ENCODE measurements at places on chromosomes 2 and 18. TPM values are rescaled to one million over a fixed set of nuclear protein-coding genes. Genes with fewer than 3 reads are reported as not detected.
A peak's percentile ranks its signal among the peaks of the same experiment; 100 is the strongest.

GRCh38 chr2:80145499-80145898 is 159.1 kb downstream of the LRRTM1 start:
- no peak for DNase-seq
- no peak overlapping the region for H3K27ac ChIP-seq
- H3K36me3 ChIP-seq = no peaks in the 10 kb centered on the region
- H3K27me3 ChIP-seq = no peaks in the 10 kb centered on the region
- no peaks in the 10 kb centered on the region for H3K4me1 ChIP-seq
- no peak overlapping the region for H3K4me3 ChIP-seq

DNA sequence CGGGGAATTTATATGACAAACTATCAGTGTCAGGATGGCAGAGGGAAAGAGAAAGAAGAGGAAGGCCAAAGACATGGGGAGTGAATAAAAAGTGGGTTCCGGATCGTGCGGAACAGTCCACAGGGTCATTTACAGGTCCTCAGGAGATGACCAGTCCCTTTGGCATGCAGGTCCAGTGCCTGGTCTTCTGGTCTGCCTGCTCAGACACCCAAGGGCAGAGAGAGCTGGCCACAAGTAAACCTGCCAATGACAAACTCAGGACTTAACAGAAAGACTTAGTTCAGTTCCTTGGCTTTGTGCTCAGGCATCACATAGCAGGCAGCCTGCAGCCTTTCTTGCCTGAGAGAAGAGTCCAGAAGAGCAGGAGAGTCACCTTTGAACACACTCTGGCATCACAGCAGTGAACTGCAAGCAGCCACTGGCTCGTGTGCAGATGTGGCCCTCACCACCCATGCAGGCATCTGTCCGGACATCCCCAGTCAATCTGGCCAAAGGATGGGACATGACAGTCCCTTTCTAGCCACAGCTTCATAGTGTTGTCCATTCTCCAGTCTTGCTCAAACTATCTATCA is 14.0 kb downstream of the TMEM127 start:
- no peaks in the 10 kb centered on the region for H3K27me3 ChIP-seq
- H3K36me3 ChIP-seq = peaks cover 11% of the 10 kb centered on the region
- peaks cover 23% of the 10 kb centered on the region for H3K4me1 ChIP-seq
- H3K27ac ChIP-seq = peak overlapping the region; percentile 26
- DNase-seq = peak; percentile 81

- H3K36me3 ChIP-seq = no peaks in the 10 kb centered on the region
- no peak overlapping the region for H3K4me3 ChIP-seq
- peaks cover 37% of the 10 kb centered on the region for H3K4me1 ChIP-seq
- peak overlapping the region; percentile 53 for H3K27ac ChIP-seq
- peak; percentile 83 for DNase-seq
Measured at GRCh38 chr18:24497031-24497754, 36.8 kb downstream of the HRH4 start.

GRCh38 chr2:2056531-2056930 is 274.5 kb downstream of the MYT1L start:
- H3K4me1 ChIP-seq = no peaks in the 10 kb centered on the region
- no peaks in the 10 kb centered on the region for H3K27me3 ChIP-seq
- no peaks in the 10 kb centered on the region for H3K36me3 ChIP-seq
- H3K27ac ChIP-seq = no peak overlapping the region
- no peak for DNase-seq
- H3K4me3 ChIP-seq = no peak overlapping the region

DNA sequence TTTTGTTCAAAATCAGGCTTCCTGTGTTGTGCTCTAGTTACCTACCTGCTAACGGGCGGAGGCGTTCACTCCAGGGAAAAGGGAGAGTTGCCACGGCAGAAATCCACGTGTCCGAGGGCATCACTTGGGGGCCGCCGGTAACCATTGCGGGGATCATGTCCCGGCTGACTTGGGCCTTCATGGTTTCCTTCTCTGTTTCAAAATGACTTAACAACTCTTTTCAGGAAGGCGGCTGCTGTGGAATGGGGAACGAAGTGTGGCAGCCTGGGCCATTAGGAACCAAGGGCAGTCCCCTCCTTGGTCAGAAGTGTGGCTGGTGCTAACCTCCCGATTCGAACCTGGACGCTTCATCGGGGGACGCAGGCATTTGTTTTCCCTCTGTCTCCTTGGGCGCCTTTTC is 56.8 kb downstream of the INPP5D start:
- no peak for DNase-seq
- H3K27me3 ChIP-seq = 0 out of 2 replicates have a peak, but pooled peaks cover 2% of the 10 kb centered on the region
- H3K4me1 ChIP-seq = no peaks in the 10 kb centered on the region
- no peak overlapping the region for H3K4me3 ChIP-seq
- H3K27ac ChIP-seq = no peak overlapping the region

DNA sequence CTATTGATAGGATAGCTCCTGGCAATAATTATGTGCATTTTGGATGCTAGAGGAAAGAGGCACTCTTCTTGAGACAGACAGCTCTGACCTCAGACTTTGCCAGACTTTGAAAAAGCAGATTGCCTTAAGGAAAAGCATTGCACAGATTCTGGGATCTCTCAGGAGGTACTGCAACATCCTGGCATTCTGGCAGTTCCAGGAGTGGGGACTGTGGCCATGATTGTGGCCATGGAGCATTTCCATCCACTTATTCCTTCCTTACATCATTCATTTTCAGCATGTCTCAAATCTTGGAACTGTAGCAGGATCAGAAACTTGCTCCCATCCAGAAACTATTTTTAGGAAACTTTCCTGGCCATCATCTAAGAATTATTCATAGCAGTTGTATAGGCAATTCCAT is 144.9 kb upstream of the FOSL2 start:
- no peak overlapping the region for H3K27ac ChIP-seq
- H3K27me3 ChIP-seq = no peaks in the 10 kb centered on the region
- H3K4me1 ChIP-seq = peaks cover 12% of the 10 kb centered on the region
- H3K36me3 ChIP-seq = no peaks in the 10 kb centered on the region

DNA sequence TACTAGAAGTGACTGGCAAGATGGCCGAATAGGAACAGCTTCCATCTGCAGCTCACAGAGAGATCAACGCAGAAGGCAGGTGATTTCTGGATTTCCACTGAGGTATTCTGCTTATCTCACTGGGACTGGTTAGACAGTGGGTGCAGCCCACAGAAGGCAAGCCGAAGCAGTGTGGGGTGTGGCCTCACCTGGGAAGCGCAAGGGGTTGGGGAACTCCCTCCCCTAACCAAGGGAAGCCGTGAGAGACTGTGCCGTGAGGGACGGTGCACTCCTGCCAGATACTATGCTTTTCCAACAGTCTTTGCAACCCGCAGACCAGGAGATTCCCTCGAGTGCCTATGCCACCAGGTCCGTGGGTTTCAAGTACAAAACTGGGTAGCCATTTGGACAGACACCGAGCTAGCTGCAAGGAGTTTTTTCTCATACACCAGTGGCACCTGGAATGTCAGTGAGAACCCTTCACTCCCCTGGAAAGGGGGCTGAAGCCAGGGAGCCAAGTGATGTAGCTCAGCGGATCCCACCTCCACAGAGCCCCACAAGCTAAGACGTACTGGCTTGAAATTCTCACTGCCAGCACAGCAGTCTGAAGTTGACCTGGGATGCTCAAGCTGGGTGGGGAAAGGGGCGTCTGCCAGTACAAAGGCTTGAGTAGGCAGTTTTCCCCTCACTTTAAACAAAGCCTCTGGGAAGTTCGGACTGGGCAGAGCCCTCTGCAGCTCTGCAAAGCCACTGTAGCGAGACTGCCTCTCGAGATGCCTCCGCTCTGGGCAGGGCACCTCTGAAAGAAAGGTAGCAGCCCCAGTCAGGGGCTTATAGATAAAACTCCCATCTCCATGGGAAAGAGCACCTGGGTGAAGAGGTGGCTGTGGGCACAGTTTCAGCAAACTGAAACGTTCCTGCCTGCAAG is 40.1 kb downstream of the PLEK start:
- H3K36me3 ChIP-seq = no peaks in the 10 kb centered on the region
- no peaks in the 10 kb centered on the region for H3K27me3 ChIP-seq
- H3K27ac ChIP-seq = no peak overlapping the region
- no peaks in the 10 kb centered on the region for H3K4me1 ChIP-seq
- H3K4me3 ChIP-seq = no peak overlapping the region

DNA sequence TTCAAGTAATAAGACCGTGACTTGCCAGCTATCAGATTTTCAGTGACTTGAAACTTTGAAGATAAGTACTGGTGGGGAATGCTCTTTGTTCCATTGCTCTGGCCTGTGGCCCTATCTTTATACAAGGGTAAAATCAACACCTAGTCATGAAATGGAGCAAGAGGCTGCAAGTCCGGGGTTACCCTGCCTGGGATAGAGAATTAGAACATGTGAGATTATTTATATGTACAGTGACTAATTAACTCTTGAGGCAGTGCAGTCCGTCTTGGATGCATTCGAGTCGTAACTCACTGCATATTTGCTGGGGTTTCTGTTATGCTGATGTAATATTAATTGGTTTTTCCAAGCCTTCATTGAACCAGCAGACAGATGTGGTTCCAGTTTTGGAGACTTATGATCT is 105.8 kb upstream of the LYPD6 start:
- no peaks in the 10 kb centered on the region for H3K36me3 ChIP-seq
- no peak overlapping the region for H3K4me3 ChIP-seq
- no peaks in the 10 kb centered on the region for H3K4me1 ChIP-seq
- H3K27me3 ChIP-seq = peaks cover 5% of the 10 kb centered on the region
- no peak overlapping the region for H3K27ac ChIP-seq

GRCh38 chr18:61984349-61984748 is 91.5 kb upstream of the RNF152 start:
- no peak overlapping the region for H3K4me3 ChIP-seq
- H3K36me3 ChIP-seq = no peaks in the 10 kb centered on the region
- H3K27me3 ChIP-seq = no peaks in the 10 kb centered on the region
- no peak overlapping the region for H3K27ac ChIP-seq
- H3K4me1 ChIP-seq = no peaks in the 10 kb centered on the region

GRCh38 chr2:175811971-175812370 is 190.1 kb downstream of the LNPK start:
- DNase-seq = peak; percentile 27
- H3K4me1 ChIP-seq = peaks cover 20% of the 10 kb centered on the region
- H3K27me3 ChIP-seq = no peaks in the 10 kb centered on the region
- no peak overlapping the region for H3K4me3 ChIP-seq

- no peaks in the 10 kb centered on the region for H3K27me3 ChIP-seq
- DNase-seq = no peak
- no peak overlapping the region for H3K4me3 ChIP-seq
Measured at GRCh38 chr2:235839974-235840373, 328.2 kb downstream of the GBX2 start.

DNA sequence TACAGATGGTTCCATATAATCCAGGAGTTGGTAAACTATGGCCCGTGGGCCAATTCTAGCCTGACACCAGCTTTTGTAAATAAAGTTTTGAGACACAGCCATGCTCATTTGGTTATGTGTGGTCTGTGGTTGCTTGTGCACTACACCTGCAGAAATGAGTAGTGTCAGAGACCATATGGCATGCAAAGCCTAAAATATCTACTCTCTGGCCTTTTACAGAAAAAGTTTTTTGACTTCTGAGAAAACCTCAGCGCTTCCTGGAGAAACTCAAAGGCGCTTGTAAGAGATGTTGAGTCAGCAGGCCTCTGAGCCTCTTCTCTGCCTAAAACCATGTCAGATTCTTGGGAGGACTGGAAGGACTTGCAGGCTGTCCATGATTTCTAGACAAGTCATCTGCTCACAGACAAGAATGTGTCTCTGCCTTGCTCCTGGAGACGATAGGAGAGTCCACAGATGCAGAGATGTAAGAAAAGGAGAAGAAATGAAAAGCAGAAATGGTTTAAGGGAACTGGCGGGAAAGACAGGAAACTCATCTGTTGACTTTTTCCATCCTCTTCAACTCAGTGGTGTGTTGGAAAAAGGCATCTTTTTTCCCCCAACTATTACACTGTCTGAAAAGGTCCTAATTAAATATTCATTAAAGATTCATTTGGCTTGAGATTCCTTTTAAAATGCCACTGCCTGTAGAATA is 5.2 kb downstream of the TTC39C start:
- peaks cover 21% of the 10 kb centered on the region for H3K4me1 ChIP-seq
- no peaks in the 10 kb centered on the region for H3K36me3 ChIP-seq
- no peak overlapping the region for H3K4me3 ChIP-seq

DNA sequence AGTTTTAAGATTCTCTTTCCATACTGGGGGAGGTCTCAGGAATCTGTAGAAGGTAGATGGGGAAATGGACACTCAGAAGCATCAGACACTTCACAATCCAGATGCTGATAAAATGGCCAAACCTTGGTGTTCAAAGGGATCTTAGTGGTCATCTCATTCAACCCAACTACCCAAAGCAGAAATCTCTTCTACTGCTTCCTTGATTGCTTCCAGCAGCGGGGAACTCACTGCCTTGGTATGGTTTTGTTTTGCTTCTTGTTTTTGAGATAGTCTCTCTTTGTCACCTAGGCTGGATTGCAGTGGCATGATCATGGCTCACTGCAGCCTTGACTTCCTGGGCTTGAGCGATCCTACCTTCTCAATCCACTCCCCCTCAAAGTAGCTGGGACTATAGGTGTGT is 39.3 kb upstream of the PTMA start:
- H3K4me1 ChIP-seq = peaks cover 5% of the 10 kb centered on the region
- H3K36me3 ChIP-seq = no peaks in the 10 kb centered on the region
- H3K4me3 ChIP-seq = no peak overlapping the region

DNA sequence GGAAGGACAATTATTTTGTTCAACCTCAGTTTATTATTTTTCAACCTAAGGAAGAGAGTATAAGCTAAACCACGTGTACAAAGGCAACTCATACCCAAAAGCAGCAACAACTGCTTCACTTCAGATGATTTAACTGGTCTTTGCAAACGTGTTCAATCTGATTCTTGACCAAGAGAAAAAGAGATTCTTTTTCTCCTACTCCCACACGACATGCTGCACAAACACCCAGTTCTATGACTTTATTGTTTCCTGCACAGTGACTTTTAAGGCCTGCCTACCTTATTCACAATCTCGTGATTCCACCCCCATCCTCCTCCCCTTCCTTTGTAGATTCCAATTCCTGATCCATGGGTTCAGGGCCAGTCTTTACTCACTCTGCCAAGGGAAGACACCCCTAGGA is 1394.8 kb upstream of the ZEB2 start:
- H3K4me3 ChIP-seq = no peak overlapping the region
- no peaks in the 10 kb centered on the region for H3K4me1 ChIP-seq
- DNase-seq = no peak
- no peaks in the 10 kb centered on the region for H3K36me3 ChIP-seq

DNA sequence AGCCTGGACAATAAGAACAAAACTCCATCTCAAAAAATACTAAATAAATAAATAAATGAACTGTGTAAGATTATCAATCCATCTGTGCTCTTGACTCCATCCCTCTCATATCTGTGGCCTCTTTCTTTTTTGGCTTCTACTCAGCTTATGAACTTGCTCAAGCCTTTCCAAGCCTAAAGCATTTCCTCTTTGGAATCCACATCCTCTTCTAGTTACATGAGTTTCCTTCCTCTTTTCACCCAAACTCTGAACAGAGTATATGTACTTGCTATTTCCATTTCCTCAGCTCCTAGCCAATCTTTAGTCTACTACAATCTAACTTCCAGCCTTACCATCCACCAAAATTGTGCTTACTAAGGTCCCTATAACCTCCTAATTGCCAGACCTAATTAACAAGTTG is 2.5 kb upstream of the DNAJC10 start:
- H3K27ac ChIP-seq = no peak overlapping the region
- no peak overlapping the region for H3K4me3 ChIP-seq
- H3K4me1 ChIP-seq = peaks cover 21% of the 10 kb centered on the region
- H3K36me3 ChIP-seq = no peaks in the 10 kb centered on the region
- no peak for DNase-seq

- H3K36me3 ChIP-seq = no peaks in the 10 kb centered on the region
- peak; percentile 74 for DNase-seq
- peak overlapping the region; percentile 15 for H3K4me3 ChIP-seq
Measured at GRCh38 chr2:20148923-20149702, 75.8 kb downstream of the SDC1 start.

The CCDC68 gene
- total RNA-seq = not detected

The COL3A1 gene
- total RNA-seq = 2,141 TPM

The PRKRA gene
- 50.0 TPM for total RNA-seq

The TMEM163 gene
- not detected for total RNA-seq

The UGT1A5 gene
- total RNA-seq = not detected

The REEP1 gene
- not detected for total RNA-seq

The LGALSL gene
- 1.6 TPM for total RNA-seq

The STPG4 gene
- not detected for total RNA-seq

The TTR gene
- total RNA-seq = not detected

The EFHD1 gene
- total RNA-seq = not detected

The ACKR3 gene
- total RNA-seq = 10.1 TPM

All from GM23248 (cell line).